Fibroblast of skin of back (primary cell): ENCODE measurements at places on chromosomes 6 and 20.

GRCh38 chr6:107590378-107590777 lies 100.5 kb downstream of the SOBP start:
- DNase-seq: no peak

DNA sequence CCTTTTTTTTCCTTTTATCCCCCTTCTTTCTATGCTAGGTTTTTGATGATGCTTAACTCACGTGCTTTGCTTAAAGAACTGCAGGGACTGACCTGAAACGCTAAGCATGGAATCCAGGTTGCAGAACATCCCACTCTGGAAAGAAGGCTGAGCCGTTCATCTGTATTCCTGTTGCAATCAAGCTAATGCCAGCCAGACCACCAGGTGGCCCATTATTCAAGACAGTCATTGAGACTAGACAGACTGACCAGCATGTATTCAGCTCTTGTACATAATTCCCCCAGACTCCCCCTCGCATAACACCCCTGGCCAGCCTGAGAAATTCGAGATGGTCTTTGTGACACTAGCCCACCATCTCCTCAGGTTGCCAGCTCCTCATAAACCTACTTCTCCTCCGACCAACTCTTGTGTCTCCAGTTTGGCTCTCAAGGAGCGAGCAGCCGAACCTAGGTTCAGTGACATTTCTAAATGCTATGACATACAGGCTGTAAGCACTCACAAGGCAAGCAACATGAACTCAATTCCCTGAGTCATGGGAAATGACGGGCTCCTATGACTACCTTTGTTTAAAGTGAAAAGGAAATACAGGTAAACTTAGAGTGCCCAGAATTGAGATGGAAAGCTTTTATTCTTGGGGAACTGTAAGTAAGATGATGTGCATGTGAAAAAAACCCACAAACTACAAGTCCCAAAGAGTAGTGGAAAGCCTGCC lies 309.3 kb upstream of the CDYL start:
- DNase-seq: no peak

GRCh38 chr6:25343984-25344383 lies 64.8 kb downstream of the CARMIL1 start:
- no peak for DNase-seq

DNA sequence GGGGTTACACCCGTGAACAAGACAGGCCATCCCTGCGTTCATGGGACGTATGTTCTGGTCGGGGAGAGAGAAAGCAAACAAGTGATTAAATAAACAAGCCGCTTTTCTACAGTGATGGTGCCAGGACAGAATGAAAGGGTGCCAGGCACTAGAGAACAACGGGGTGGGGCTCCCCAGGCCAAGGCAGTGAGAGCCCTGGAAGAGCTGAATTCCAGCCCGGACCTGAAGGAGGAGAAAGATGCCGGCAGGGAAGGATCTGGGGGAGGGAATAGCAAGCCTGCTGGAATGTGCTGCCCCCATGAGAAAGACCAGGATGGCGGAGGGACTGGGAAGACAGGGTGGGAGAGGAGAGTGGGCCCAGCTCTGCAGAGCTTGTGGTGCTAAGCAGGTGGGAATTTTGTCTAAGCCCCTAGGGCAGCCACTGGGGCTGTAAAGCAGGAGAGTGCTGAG lies 7.5 kb downstream of the SNAI1 start:
- no peak for DNase-seq

GRCh38 chr6:10081075-10081474 lies 333.8 kb downstream of the TFAP2A start:
- DNase-seq: no peak

- DNase-seq: peak; percentile 36
Measured at GRCh38 chr6:41730531-41731436, 4.6 kb downstream of the TFEB start.

DNA sequence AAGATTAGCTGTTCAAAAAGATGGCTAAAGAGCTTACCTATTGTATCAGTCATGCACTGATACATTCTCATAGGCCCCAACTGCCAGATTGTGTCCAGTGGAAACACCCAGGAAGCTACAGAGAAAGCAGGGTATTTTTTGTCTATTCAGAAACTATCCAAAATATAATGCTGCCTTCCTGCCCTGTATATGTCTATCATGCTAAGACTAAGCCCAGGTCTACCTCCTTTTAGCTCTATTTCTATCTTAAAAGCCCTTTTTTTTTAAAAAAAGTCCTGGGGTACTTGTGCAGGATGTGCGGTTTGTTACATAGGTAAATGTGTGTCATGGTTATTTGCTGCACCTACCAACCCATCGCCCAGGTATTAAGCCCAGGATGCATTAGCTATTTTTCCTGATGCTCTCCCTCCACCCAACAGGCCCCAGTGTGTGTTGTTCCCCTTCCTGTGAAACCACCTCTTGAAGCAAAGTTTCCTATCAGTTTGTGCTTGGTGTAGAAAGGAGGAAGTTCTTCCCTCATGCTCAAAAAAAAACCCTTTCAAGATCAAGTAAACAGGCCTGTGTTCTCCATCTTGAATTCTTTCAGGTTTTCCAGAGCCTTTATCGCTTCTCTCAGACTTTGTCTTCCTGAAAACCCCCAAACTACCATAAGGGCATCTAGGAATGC lies 514 bp downstream of the DEFB129 start:
- no peak for DNase-seq

DNA sequence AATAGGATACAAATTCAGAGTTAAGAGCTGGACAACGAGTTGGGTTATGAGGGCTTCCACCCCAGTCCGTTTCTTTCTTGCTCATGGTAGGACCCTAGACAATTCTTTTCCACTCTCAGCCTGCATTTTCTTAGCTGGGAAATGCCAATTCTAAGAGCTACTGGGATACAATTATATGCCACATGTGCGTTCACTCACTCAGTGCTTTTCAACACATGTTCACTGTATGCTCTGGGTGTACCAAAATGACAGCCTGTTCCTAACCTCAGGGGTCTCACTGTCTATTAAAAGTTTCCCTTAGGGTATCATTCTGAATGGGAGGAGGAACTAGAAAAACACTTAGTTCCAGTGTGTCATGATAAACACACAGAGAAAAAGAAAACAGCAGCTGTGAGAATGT lies 505 bp upstream of the DEFB115 start:
- DNase-seq: no peak

GRCh38 chr6:120735641-120736040 lies 598.6 kb downstream of the TBC1D32 start:
- DNase-seq: peak; percentile 25

- no peak for DNase-seq
Measured at GRCh38 chr6:32151181-32151862, 417 bp downstream of the PRRT1 start.

DNA sequence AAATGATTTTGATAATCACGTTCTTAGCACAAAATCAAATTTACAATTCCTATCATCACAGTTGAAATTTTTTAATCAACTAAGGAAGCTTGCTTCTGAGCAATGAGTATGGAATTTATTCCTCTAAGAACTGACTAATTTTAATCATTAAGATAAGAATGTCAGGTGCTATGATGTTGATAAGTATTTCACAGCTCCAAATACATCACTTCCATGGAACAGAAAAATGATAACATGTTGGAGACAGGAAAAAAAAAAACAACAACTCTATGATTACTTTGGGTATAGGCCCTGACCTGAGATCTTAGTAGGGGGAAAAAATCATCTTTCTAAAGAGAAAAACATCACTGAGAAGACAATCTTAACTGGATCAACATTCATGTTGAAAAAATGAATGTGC lies 89.4 kb upstream of the BMP2 start:
- DNase-seq: no peak

DNA sequence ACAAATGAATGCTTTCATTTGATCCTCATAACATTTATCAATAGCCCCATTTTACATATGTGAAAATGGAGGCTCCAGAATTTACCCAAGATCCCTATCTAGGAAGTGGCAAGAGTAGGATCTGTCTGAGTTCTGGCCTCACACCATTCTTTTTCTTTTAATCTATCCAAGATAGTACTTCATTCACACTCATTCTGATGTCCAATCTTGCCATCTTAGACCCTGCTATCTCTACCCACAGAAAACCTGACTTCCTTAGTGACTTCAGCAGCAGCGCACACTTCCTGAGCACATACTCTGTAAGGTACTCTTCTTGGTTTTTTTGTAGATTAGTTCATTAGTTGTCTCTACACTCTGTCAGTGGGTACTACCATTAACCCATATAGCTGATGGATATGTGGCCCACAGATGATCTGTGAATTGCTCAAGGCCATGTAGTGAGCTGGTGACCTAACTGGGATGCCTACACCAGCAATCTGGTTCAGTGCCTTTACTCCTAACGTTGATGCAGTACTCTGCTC lies 36.3 kb downstream of the COX4I2 start:
- DNase-seq: no peak

DNA sequence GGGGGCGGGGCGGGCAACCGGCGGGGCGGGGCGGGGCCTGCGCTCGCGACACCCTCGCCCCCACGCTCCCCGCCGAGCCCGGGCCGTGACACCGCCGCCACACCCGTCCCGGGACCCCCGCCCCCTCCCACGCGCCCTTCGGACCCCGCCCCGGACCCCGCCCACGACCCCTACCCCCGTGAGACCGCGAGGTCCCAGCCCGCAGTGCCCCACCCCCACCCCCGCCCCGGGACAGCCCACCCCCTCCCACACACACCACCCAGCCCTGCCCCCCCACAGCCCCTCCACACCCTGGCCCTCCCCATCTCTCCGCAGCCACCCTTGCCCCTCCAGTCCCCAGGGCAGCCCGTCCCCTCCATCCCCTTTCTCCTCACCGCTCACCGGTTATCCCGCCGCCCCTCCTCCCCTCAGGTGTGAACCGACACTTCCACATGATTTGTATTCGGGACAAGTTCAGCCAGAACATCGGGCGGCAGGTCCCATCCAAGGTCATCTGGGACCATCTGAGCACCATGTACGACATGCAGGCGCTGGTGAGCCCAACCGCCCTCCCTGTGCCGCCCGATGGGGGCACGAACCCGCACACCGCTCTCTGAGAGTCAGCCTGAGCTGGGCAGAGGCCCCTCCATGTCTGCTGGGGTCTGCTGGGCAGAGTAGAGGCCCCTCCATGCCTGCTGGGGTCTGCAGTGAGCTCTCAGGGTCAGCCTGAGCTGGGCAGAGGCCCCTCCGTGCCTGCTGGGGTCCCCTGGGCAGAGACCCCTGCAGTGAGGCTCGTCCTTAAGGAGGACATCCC lies 622 bp downstream of the MRGBP start:
- no peak for DNase-seq

DNA sequence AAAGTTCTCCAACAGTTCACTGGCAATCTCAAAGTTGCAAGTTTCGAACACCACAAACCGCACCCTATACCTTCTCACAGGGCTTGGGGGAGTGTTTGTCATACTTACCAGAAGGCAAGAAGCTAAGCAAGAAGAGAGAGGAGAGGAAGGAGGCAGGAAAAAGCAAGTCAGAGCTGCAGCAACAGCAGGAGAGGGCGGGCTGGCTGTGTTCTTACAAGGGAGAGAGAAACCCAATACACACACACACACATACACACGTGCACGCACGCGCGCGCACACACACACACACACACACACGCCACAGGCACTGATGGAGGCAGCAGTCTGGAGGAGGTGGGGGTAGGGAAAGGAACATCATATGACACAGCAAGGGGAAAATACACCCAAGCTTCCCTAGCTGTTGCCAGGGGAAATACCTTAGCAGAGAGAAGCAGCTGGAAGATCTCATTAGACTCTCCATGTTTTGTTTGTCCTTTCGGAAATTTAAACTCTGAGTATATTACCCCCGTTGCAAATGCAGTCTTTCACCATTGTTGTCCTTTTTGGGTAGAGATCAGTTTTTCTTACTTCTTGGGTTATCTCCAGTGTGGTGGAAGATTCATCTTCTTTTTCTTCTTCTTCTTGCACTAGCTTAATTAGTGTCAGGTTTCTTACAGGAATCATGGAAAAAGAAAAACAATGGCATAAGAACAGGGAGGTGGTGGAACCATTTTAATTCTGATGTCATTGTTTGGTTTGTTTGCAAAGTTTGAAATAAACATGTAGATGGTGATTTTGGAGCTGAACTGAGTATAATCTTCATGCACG lies at the start of gene TXLNB:
Gene TXLNB, minus strand, starts transcription at position 186 of the 807 bp plus-strand sequence. CDS start 3,099 bp downstream, outside the sequence.
- DNase-seq: peak; percentile 33

DNA sequence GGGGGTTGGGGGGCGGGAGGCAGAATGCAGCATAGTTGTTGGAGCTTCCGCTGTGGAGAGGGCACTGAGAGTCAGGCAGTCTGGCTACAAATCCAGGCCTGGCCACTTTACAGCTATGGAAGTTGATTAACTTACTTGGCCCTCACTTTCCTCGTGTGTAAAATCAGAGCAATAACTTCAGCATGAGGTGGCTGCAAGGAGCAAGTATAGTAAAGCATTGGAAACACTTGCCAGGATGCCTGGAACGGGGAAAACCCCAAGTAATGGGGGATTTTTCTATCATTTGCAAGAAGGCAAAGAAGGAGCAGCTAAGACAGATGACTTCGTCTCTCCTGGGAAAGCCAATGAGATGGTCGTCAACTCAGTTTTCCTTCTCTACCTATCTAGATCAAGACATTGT lies 35.8 kb downstream of the AGPAT4 start:
- no peak for DNase-seq

GRCh38 chr20:46992640-46993035 lies 98.0 kb downstream of the EYA2 start:
- DNase-seq: no peak

- DNase-seq: peak; percentile 40
Measured at GRCh38 chr20:46520976-46521579, 7.7 kb upstream of the ZNF334 start.

- DNase-seq: peak; percentile 22
Measured at GRCh38 chr20:47125508-47125757, 230.8 kb downstream of the EYA2 start.

- no peak for DNase-seq
Measured at GRCh38 chr6:15386756-15387112, 140.9 kb downstream of the JARID2 start.

DNA sequence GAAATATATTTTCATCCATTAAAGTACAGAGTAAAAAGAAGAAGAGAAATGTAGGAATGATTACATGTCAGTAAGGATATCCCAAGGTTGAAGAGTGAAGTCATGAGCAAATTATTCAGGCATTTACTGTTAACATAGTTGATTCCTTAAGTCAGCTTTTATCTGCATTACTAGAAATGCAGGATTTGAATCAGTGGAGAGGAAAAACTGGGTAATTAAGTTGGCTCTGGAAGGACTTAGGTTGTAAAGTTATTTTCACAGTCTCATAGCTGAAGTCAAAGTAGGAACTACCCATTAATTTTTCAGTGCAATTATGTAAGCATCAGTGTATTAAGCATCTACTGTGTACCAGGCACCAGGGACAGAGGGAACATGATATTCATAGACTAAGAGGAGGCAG lies 7.8 kb downstream of the NAA20 start:
- peak; percentile 49 for DNase-seq

GRCh38 chr6:138307352-138307751 lies 70.4 kb upstream of the SMIM28 start:
- no peak for DNase-seq

GRCh38 chr6:42618686-42619085 lies 54.9 kb downstream of the UBR2 start:
- DNase-seq: no peak

- DNase-seq: peak; percentile 42
Measured at GRCh38 chr6:85096976-85097375, 332.6 kb upstream of the TBX18 start.

DNA sequence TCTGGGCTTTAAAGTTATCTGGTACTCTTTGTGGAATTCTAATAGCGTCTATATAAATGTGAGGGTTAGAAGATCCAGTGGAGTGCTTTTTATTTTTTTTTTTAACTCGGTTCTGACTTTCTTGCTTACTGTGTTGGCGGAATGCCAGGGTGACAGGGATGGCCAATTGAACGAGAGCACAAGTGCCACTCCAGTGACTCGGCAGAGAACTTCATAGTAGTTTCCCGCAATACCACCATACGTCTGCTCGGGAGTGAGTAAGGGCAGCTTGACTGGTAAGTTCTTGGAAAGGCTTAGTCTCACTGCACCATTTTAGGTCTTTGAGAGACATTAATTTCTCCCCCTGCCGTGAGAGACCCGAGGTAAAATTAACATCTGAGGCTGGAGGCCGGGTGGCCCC lies 49.4 kb upstream of the TULP1 start:
- DNase-seq: peak; percentile 44
